Heart right ventricle (tissue), 16 donors: ENCODE measurements at places on chromosomes 5 and 9.

DNA sequence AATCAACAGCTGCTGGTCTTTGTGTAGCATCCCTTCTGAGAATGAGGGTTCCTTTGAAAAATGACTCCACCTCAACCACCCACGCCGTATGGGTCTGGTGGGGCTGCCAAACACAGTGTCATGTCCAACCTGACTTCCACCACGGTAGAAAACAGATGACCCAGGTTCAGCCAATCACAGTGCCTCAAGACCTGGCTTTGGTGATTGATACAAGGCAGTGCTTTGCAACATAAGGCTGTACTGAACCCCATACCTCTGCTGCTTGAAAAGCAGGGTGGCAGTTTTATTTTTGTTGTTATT is 11.5 kb upstream of the TGFBR1 start:
- no peak for DNase-seq

- no peak for DNase-seq
Measured at GRCh38 chr5:150298701-150299451, 3.8 kb downstream of the ARSI start.

DNA sequence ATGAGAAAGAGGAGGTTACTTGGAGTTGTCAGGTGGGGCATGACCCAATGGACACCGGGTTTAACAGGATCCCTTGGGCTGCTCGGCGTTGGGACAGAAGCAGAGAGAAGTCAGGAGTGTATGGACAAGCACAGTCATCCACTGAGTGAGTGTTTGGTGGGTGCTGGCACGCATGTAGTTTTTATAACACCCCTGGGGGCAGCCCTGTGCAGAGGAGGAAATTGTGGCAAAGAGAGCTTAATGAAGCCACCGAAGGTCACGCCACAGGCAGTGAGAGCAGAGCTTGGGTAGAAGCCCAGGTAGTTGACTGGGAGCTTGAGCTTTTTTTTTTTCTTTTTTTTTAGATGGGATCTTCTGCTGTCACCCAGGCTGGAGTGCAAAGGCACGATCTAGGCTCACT is 43.2 kb upstream of the IER5L start:
- no peak for DNase-seq

- DNase-seq: no peak
Measured at GRCh38 chr5:152634586-152634985, 229.5 kb upstream of the NMUR2 start.

DNA sequence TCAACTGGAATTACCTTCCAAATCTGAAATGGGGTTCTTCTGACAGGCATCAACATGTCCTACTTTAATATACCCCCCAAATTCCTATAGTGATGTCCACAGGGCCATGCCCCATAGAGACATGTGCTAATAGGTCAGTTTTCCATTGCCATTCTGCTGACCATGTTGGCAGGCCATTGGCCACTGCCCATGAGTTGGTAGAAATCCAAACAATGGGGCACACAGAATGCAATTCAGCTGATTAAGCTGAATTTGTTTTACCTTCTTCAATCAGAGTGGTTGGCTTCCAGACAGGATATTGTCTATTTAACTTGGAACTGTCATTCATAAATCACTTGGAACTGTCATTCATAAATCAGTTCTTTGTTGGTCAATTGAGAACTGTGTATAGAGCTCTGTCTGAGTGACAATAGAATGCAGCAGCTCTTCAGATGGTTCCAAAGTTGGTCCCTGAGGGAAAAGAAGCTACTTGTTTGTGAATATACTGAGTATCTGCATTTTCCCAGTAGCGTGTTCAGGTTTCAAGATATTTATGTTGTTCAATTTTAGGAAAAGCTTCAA is 336.9 kb downstream of the DRD1 start:
- DNase-seq: no peak

GRCh38 chr5:102554728-102555127 is 55.9 kb upstream of the SLCO6A1 start:
- no peak for DNase-seq

- no peak for DNase-seq
Measured at GRCh38 chr5:137303509-137303908, 195.6 kb downstream of the SPOCK1 start.

GRCh38 chr5:89213573-89213972 is 330.6 kb upstream of the MEF2C start:
- peak; percentile 16 for DNase-seq

DNA sequence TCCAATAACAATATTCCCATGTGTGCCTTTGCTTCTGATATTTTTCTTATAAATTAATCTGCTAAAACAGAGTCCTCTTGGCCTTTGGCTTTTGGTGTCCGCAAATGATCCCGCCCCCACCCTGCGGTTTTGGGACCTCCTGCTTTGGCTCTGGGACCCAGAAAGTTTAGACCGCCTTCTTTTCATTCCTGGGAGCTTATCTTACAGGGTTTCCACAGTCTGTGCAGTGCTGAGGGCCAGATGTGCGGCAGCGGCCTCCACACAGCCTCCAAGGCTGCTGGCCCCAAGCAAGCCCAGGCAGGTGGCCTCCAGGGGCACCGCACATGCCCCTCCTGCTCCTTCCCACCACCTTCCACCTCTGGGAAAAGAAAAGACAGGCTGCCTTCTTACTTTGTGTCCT is 191.5 kb downstream of the ERCC6L2 start:
- peak; percentile 57 for DNase-seq

DNA sequence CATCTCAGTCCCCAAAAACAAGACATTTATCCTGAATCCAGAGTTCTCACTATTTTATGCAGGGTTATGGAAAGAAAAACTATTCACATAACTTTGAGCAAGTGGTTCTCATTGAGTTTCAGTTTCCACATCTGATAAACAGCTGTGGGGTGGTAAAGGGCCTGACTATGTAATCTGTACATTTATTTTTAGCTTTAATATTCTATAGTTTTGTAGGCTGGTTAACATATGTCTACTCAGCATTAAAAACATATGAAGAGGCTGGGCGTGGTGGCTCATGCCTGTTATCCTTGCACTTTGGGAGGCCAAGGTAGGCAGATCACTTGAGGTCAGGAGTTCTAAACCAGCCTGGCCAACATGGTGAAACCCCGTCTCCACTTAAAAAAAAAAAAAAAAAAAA is 301.5 kb upstream of the CCNG1 start:
- DNase-seq: no peak

DNA sequence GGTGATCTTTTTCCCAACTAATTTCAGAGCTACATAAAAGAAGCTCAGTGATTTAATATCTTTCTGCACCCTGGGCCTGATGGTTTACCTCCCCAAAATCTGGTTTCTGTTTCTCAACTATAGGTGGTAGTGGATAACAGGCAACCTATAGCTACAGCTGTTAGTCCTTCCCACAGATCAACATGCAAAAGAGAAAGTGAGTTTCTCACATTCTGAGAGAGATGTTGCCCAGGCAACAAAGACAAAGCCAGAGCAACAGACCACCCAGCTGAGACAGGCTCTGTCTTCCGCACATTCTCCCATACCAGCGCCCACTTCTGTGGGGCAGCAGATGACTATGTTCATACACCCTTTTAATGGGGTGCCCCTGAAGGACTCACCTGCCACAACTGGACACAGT is 40.7 kb upstream of the PPP2R2B start:
- no peak for DNase-seq

- peak; percentile 73 for DNase-seq
Measured at GRCh38 chr9:13279284-13280141, at the start of gene MPDZ. TSS of gene MPDZ (minus strand) at chr9:13279692. CDS start at chr9:13250315, 29,377 bp downstream.

DNA sequence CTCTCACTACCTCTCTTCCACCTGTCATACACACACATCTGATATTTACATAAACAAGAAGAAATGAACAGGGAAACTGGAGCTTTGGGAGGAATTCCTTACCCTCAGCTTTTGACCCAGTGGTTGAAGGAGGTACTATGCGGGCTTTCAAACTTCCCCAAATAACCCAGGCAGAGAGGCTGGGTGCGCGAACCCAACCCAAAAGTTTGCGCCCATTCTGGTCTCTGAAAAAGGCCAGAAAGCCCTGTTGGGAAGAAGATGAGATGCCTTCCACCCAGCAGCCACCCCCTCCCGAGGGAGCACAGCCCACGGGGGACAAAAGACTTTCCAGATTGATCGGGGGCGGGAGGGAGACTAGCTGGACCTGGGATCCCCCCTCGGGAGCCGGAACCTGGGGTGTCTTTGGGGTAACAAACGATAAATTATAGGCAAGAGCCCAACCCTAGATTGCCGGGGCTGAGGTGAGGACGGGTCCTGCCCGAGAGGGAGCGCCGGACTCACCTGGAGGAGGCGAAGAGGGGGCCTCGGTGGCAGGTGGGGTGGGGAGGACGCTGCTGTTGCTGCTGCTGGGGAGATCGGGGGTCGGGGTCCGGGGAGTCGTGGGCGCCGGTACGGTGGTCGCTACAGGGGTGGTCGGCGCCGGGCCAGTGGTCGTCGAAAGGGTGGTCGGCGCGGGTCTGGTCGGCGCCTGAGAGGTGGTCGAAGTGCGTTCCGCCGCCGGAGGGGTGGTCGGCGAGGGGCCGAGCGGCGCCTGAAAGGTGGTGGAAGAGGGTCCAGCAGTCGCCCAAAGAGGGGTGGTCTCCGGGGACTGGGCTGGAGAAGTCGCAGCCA is 798 bp downstream of the MEGF9 start:
- peak; percentile 38 for DNase-seq

GRCh38 chr9:21592063-21592338 is 109.9 kb upstream of the IFNE start:
- DNase-seq: no peak

DNA sequence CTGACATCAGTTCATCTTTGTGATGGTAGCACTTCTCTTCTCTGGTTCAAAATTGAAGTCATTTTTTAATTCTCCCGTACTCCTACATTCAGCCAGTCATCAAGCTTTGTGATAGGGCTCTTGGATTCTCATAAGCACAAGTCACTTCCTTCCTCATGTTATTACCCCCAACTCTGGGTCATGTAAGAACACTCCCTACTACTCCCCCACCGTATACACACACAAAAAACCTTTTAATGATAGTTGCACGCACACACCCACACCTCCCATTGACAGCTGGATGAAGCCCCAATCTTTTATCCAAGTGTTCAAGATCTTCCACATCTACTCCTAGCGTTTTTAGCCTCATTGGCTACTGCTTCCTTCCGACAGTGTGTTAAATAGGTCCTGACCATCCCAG is 16.8 kb downstream of the KDM3B start:
- DNase-seq: no peak

DNA sequence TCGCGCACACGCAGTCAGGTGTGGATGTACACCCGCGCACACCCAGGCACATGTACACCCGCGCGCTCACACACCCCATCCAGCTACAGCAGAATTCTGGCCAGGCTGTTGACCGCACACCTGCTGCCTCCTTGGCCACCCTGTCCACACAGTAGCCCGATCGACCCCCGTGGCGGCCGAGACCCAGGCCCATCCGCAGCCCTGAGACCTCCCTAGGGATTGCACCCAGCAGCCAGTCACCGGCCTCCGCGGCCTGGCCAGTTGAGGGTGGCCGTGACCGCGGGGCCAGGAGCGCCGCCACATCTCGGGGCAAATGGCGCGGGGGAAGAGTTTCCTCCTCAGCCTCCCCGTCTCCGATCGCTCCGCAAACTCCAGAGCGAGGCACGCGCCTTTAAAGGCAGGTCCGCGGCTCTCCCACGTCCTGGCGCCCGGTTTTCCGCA is 774 bp upstream of the ADAMTS16 start:
- no peak for DNase-seq

DNA sequence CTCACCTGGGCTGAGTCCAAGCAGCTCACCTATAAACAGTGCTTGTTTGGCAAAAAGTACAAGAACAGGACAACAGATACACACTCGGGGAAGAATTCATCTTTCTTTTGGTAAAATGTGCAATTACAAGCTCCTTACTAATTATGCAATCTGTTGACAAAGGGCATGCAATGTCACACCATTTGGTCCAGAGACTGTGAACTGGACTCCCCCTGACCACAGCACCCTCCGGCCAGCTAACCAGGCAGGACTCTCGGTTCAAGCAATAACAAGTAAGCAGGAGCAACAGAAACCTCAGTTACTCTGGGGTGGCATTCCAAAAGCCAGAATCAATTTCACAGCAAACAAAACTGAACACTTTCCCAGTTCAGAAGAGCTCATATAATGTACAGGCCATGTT is 113.8 kb downstream of the GNAQ start:
- no peak for DNase-seq

DNA sequence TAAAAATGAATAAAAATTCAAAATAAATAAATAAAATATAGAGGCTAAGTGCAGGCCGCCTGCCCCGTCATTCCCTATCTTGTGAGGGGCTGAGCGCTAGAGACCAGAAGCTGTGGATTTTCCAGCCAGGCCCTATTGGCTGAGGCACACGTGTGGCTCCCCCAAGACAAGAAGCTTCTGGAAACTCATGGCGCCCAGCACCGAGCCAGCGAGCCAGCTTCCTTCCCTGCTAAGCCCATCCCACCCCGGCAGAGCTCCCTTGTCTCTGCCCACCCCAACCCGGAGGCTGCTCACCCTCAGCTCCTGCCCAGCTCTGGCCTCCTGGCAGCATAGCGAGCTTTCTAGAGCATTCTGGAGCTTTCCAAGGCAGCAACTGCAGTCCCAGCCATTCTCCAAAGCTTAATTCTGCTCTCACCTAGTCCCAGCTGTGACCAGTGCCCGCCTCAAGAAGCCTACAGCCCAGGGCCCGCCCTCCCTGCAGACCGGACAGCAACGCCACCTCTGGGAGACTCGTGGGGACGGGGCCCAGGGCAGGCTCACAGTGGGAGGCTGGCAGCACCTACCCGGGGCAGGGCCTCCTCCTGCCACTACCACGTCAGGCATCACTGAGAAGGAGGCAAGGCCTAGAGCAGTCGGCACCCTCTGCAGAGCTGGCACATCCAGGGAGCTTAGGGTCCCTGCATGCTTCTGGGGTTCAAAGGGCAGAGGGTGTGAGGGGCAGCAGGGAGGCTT is 23.2 kb upstream of the TMEM250 start:
- DNase-seq: no peak

GRCh38 chr9:134035041-134036039 is 10.1 kb downstream of the BRD3OS start:
- DNase-seq: no peak

DNA sequence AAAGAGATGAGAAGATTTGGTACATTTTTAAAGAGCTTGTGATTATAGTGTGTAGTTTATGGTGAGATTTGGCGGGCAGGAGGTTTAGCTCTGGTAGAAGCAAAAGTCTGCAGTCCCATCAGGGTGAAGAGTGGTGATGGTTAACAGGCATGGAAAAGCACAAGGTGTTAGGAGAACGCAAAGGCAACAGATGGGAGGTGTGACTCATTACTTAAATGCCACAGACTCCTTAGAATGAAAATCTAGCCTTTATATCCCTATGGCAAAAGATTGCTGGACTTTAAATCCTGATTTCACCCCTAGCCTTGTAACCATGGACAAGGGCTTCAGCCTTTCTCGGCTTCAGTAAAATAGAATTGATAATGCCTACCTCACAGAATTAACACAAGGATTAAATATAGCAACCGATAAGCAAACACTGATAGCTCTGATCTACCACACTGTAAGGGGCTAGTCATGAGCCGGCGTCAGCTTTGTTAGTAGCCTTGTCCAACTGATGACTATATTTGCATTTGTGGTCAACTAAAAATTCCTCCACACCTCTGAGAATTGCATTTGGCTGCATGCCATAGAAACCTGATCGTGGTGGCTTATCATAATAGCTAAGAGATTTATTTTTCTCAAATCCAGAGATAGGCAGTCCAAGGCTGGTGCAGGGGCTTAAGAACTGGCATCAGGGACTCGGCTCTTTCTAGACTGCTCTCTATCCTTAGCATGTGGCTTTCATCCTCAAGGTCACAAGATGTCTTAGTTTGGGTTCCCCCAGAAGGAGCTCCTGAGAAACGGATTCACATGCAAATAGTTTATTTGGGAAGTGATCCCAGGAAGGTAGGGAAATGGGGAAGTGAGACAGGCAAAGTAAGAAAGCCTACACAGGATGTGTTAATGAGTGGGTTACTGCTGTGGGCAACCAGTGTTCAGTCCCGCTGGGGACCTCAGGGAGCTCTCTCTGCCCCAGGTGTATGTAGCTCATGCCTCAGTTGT is 19.6 kb downstream of the MFAP3 start:
- DNase-seq: no peak
